Left colon (tissue), 2 donors: ENCODE measurements at places on chromosomes 4 and X.
A peak's percentile ranks its signal among the peaks of the same experiment; 100 is the strongest.

DNA sequence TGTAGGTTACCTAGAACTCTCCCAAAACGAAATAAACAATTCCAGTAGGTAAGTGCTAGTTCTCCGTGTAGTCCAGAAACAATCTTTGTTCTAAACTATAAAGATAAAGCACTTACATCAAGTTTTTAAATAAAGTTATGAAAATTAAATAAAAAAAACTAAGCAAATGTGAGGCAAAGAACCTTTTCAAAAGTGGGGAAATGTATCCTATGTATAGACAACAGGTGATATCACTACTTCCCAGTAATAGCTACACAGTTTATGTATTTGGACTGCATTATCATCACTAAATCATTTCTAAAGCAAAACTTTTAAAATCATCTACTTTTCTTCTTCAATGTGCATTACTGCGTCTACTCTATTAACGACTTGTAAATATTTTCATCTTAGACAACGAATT is 2.0 kb downstream of the YTHDC1 start:
- no peak for DNase-seq

GRCh38 chrX:43618366-43619205 is 37.5 kb upstream of the MAOA start:
- peak; percentile 33 for DNase-seq

DNA sequence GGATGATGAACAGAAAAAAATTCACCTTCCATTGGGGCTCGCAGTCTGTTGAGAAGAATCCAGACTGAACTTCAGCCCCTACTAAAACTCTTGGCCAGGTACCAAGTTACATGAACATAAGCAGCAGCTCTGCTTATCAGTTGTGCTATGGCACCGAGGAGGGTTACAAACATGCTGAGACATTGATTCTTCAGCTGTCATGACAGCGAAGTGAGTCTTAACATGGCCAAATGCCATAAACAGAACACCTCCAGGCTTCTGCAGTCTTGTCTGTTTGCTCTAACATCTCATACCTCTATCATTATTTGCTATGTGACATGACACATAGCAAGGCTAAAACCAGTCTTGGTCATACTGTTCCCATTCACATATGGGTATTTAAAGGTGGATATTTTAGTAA is 521.5 kb downstream of the GRID2 start:
- no peak for DNase-seq

DNA sequence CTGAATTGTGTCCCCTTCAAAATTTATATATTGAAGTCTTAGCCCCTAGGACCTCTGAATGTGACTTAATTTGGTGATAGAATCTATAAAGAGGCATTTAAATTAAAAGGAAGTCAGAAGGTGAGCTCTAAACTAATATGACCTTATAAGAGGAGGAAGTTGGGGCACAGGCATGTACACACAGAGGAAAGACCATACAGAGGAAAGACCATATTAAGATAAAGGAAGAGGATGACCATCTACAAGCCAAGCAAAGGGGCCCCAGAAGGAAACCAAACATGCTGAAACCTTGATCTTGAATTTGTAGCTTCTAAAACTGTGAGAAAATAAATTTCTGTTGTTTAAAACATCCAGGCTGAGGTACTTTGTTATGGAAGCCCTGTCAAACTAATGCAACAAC is 26.9 kb upstream of the CYBB start:
- no peak for DNase-seq

DNA sequence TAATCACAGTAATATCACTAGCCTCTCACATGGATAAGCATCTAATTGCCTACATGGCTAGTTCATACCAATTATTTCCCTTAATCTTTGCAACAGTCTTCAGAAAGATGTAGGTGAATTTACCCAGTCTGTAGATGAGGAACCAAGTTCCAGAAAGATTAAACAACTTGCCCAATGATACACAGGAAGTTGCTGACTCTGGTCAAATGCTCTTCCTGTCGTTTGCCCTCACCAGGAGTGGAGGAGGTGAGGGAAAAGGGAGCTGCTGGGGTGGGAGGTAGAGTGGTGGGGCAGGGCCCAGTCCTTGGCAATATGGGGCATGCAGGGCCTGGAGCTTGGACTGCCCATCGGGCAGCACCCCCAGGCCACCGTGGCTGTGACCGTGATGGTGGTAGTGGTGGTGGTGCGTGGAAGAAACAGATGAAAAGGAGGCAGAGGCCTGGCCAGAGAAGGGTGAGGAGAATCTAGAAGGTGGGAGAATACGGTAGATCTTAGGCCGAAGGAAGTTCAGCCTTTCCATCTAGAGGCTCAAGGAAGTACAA is 2.3 kb upstream of the KDM5C start:
- no peak for DNase-seq

- DNase-seq = no peak
These were observed 74.6 kb upstream of the PRSS48 start for GRCh38 chr4:151202381-151202780.

- DNase-seq = no peak
These were observed 92.9 kb upstream of the GPRIN3 start for GRCh38 chr4:89400287-89401035.

GRCh38 chr4:56148428-56148827 is 199.7 kb downstream of the CEP135 start:
- no peak for DNase-seq

GRCh38 chr4:81914623-81915022 is 442.9 kb upstream of the RASGEF1B start:
- no peak for DNase-seq

DNA sequence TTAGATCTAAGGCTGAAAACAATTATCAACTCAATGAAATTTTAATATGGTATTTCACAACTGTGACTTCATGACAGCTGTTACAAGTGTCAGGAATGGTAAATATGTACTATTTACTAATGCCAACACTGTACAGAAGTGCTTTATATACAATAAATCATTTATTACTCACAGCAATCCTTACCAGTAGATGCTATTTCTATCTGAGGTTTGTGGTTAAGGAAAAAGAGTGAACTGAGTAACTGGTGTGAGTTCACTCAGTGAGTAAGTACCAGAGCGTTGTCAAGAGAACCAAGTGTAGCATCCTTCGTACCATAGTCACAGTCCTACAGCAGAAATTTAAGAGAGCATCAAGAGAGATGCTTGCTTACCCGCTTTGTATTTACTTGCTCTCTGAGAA is 23.3 kb downstream of the MTHFD2L start:
- no peak for DNase-seq

DNA sequence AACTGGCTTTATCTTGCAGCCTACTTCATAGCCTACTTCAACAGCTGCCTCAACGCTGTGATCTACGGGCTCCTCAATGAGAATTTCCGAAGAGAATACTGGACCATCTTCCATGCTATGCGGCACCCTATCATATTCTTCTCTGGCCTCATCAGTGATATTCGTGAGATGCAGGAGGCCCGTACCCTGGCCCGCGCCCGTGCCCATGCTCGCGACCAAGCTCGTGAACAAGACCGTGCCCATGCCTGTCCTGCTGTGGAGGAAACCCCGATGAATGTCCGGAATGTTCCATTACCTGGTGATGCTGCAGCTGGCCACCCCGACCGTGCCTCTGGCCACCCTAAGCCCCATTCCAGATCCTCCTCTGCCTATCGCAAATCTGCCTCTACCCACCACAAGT is 4.0 kb downstream of the GPR50 start:
- DNase-seq = no peak

GRCh38 chrX:110491846-110492620 is 133.4 kb downstream of the RTL9 start:
- no peak for DNase-seq

- DNase-seq = peak; percentile 28
These were observed 29.0 kb downstream of the CD99L2 start for GRCh38 chrX:150869450-150869849.
